ENCODE measurements at places on chromosomes 2 and 18. TPM values are rescaled to one million over a fixed set of nuclear protein-coding genes. Genes with fewer than 3 reads are reported as not detected.

SGPP2 gene
- 57.1 TPM for total RNA-seq

DNA sequence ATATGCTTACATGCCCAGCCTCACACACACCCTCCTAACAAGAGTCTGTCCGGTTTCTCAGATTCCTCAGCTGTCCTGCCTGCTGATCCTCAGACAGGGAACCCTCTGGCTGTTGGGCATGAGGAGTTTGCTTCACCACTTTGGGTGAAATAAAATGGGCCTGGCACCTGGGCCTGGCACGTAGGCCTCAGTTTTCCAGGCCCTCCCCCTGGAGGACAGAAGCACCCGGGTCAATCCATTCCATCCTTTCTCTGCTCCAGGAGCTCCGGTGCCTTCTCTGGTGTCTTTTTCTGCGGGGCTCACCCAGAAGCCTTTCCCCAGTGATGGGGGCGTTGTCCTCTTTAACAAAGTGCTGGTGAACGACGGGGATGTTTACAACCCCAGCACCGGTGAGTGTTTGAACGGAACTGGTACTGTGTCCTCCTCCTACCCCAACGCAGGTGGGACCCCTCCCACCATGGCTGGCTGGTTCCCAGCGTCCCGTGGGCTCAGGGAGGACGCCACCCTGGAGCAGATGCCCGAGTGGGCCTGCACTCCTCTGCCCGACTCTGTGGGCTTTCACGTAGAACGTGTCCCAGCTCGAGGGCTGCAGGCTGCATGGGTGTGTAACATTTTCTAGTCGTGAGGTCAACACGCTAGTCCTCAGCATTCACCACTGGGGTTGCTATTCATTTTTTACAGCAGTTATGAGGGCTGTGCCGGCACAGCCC lies 62.8 kb downstream of the EMILIN2 start:
- no peak for ATAC-seq

- ATAC-seq = no peak
These were observed 315.4 kb upstream of the CHST9 start for GRCh38 chr18:27500531-27500930.

MAP2 gene
- total RNA-seq = 6.4 TPM

DNA sequence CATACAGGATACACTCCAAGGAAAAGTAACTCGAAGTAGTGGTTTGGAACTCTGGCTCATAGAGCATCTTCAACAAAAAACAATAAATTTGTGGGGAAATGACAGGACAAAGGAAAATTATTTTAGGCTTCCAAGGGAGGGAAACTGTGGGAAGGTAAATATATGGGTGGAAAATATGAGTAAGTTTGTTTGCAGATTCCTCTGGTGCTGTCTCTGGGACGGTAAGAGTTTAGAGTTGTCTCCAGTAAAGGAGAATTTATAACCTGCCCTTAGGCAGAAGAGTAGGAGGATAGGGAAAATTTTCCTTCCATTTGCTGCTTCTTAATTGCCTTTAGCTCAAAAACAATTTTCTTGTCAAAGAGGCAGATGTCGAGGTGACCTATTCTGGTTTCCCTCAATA lies 19.3 kb downstream of the HNMT start:
- no peak for ATAC-seq

MAPK4 gene
- total RNA-seq = 0.12 TPM

DNA sequence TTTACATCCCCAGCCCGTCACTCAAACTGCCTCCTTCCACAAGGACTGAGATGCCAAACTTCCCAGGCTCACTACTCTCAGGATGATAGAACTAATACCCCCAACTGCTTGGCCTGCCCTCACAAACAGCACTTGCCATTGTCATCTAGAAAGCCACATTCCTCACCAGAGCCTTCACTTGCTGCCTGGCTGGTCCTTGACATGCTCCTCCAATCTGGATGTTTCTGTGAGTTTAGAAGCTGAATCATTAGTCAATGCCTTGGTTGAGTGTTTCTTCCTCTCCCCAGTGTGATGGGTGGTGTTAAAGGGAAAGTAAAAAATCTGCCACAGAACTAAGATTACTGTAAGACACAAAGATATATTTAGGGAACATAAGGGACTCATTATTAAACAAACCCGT lies 52.5 kb downstream of the MARCHF4 start:
- ATAC-seq = no peak

GRCh38 chr18:72539901-72540300 lies 4.2 kb downstream of the CBLN2 start:
- no peak for ATAC-seq
